AG20443 (cell line): ENCODE measurements at places on chromosomes 11 and 22.
A peak's percentile ranks its signal among the peaks of the same experiment; 100 is the strongest.

DNA sequence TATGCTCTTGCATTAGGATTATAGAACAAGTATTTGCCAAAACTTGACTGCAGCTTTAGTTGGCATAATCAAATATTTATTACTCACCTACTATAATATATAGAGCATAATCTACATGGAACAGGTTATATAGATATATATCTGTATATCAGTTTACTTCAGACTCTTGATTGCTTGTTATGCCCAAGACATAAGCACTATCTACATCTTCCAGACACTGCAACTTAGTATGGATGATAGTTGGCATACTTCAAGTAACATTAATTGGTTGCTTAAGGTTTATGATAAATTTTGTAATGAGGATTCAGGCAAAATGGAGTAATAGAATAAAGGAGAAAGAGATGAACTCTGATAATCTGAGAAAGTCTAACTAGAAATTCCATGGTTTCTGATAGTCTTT, 1.0 kb downstream of the CCDC15 start:
- no peak for DNase-seq

- DNase-seq, result no peak
Measured at GRCh38 chr11:95727620-95728019, 62.0 kb downstream of the FAM76B start.

DNA sequence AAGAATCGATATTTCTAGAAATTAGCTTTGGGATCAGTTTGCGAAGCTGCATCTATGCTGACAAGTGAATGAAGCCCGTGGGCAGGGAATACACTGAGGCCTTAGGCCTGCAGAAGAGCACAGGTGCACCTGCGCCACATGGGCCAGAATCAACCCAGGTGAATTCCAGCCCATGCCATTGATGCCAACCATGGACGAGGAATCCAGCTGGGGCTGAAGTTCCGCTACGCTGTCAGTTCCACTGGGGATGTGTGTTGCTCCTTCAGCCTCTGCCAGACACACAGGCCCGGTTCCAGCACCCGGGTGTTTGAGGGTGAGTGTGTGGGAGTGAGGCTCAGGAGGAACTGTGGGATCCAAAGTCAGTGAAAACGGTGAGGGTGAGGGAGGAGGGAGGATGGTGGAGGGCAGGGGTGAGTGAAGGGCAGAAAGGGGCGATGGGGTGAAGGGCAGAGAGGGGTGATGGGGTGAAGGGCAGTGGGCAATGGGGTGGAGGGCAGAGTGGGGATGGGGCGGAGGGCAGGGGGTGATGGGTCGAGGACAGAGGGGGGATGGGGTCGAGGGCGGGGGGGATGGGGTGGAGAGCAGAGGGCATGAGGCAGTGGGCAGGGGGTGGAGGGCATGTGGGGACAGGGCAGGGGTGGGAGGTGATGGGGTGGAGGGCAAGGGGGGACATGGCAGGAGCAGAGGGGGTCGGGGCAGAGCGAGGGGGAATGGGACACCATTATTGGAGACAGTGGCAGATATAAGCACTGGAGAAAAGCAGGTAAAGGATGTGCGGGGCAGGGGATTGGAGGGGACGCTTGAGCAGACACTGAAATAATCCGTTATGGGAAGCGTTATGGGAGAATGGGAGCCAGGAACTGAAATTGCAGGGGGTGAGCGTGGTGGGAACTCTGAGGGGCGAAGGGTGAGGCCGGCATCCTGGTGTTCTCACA, 931.6 kb downstream of the BRD1 start:
- DNase-seq, result no peak

DNA sequence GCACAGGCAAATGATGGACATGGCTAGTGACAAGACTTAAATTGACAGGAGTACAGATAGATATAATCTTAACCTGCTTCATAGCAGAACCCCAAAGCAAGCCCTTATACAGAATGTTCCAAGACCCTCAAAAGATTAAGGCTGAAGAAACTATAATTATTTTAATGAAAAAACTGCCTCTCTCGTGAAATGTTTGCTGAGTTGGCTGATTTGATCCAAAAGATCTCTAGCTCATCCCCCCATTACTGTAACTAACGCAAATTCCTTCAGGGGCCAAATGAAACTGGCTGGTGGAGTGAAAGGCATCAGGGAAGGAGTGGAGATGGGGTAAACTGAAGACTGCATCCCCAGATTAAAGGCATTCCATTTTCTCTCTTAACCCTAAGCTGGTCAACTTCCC, 19.3 kb downstream of the ALG9 start:
- no peak for DNase-seq

DNA sequence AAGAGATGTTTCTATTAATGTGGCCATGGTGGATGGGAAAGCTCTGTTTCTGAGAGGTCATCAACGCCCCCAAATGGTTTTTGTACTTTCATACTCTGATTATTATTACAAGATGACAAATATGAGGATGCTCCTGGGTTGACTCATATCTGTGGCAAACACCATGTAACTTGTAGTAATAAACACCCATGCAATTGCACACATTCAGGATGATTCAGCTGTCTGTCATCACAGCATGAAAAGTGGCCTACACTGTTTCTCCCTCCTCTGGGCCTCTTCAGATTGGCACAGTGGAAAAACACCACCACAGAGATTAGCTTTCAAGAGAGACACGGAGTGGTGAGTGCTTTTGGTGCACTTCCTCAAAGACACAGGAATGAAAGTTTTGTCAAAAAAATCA, 85.4 kb downstream of the MTNR1B start:
- DNase-seq, result peak; percentile 70

DNA sequence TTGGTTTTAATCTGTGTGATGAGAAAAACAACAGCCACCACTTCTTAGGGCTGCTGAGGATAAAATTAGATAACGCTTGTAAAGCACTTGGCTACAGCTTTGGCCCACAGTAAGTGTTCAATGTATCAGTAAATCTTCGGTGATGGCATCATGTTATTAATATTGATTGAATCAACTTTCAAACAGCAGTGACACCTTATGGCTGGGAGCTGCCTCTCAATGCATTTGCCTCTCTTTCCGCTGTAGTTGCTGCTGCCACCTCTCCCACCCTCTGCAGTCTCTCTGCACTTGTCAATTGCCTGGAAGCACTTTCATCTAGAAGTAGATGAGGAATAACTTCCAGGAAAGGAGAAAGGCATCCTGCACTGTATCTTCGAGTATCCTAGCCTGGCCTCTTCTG, 491.1 kb downstream of the OPCML start:
- no peak for DNase-seq

GRCh38 chr11:14861680-14862079, 30.4 kb downstream of the CYP2R1 start:
- no peak for DNase-seq

- no peak for DNase-seq
Measured at GRCh38 chr11:76672431-76673175, 2.1 kb upstream of the LRRC32 start.

GRCh38 chr11:30133281-30133680, 97.5 kb upstream of the FSHB start:
- DNase-seq, result no peak

DNA sequence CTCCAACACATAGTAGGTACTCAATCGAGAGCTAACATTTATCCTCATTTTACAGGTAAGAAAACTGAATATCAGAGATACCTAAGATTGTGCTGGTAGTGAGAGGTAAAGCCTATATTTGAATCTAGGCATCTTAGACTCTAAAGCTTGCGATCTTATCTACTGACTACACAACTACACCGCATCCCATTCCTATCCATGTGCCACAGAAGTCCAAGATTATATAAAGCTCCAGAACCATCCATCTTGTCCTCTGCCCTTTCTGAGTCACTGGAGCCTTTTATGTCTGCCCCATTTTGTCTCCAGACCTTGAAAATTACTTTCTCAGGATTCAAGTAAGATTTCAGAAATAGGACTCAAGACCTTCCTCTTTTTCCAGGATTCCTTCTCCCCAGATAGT, 84.4 kb downstream of the OR5AK2 start:
- DNase-seq, result peak; percentile 9

GRCh38 chr22:17884084-17884483, 109.8 kb upstream of the BID start:
- DNase-seq, result no peak

DNA sequence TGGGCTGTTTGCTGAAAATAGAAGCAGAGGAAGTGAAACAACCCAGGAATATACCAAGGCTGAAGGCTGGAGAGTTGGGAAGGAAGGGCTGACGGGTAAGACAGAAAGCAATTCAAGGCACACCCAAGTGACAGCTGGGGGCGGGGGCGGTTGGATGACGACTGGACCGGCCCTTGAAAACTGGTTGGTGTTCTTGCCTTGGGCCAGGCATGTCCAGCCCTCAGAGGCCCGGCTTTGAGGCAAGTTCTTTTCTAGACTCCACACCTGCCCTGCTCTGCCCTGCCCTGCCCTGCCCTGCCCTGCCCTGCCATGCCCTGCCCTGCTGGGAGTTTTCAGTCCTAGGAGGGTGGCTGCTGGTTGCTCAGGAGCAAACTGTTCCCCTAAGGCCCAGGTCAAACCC, 34.2 kb upstream of the CACNG2 start:
- DNase-seq, result no peak

DNA sequence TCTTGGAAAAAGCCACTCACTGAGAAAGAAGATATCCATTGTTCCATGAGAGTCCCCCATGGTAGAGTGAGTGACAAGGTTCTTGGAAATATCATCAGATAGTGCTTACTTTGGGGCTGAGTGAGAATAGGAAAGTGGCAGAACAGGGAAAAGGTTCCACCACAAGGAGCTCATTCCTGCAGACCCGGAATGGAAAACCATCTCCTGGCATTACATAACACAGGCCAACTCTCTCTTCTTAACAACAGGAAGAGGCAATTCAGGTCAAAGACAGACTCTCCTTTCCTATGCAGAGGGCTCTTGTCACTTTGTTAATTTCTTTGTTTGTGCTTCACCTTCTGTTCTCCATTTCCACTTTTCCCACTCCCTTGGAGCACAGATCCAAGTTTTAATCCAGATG, 259.7 kb downstream of the KIRREL3 start:
- DNase-seq, result no peak
